ENCODE measurements at places on chromosomes 13 and 19.

- no peak for DNase-seq
Observed at GRCh38 chr19:35264268-35265125, 4.3 kb upstream of the USF2 start.

GRCh38 chr13:21435687-21436151 is 23.4 kb downstream of the ZDHHC20 start:
- peak; percentile 85 for DNase-seq

- no peak for DNase-seq
Observed at GRCh38 chr19:32129141-32129540, 216.3 kb upstream of the ZNF507 start.

GRCh38 chr13:110275931-110276552 is 30.9 kb downstream of the COL4A1 start:
- no peak for DNase-seq

Data from endothelial cell of umbilical vein (primary cell).